Dermis microvascular lymphatic vessel endothelial cell (primary cell): ENCODE measurements at places on chromosomes 12 and 14. TPM values are rescaled to one million over a fixed set of nuclear protein-coding genes. Genes with fewer than 3 reads are reported as not detected.

DCAF5 gene
- total RNA-seq, result 9.5 and 16.6 TPM in 2 replicates

APOLD1 gene
- 38.9 and 41.6 TPM in 2 replicates for total RNA-seq

TSHR gene
- not detected in 2 replicates for total RNA-seq

NELL2 gene
- not detected in 2 replicates for total RNA-seq

WSCD2 gene
- total RNA-seq, result not detected in 2 replicates

NRXN3 gene
- total RNA-seq, result under 0.01 TPM in 2 replicates

RPL10L gene
- total RNA-seq, result not detected in 2 replicates
